HT-29 (cell line): ENCODE measurements at places on chromosomes 2 and 18. TPM values are rescaled to one million over a fixed set of nuclear protein-coding genes. Genes with fewer than 3 reads are reported as not detected.

- DNase-seq: no peak
Measured at GRCh38 chr18:55534547-55534946, 53.4 kb downstream of the TCF4 start.

- DNase-seq: peak; percentile 6
Measured at GRCh38 chr2:37589298-37589697, 82.1 kb downstream of the CDC42EP3 start.

Gene ACVR1C
- 0.03 TPM in 2 replicates for total RNA-seq

DNA sequence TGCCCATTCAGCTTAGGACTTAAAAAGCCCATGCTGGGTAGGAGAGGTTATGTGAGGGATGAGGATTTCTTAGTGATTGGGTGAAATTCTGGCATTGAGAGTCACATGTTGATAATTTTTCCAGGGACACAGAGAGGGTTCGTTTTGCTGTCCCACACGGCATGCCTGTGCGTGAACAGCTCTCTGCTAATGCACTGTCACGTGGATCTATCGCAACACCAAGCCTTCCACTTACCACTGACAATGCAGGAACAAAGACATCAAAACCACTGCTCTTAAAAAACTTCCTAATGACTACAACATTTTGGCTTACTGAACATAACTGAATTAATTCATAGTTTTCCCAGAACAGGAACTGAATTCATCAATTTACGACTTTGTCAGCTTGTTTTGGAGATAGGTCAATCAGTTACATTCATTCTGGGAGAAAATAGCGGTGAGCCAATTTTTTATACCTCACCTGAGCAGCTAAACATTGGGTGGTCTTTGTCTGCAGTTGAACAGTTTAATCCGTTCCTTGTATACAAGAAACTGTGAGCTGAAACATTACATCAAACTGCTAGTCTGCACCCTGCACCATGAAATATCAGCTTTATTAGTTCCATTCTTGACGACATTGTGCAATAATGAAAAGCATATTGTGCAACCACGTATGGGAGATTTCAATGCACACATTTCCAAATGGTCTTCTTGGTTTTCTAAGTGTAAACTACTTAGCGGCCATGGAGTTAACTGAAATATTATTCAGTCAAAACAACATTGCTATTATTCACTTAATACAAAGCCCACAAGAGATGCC, 127.1 kb downstream of the LPIN1 start:
- no peak for DNase-seq

DNA sequence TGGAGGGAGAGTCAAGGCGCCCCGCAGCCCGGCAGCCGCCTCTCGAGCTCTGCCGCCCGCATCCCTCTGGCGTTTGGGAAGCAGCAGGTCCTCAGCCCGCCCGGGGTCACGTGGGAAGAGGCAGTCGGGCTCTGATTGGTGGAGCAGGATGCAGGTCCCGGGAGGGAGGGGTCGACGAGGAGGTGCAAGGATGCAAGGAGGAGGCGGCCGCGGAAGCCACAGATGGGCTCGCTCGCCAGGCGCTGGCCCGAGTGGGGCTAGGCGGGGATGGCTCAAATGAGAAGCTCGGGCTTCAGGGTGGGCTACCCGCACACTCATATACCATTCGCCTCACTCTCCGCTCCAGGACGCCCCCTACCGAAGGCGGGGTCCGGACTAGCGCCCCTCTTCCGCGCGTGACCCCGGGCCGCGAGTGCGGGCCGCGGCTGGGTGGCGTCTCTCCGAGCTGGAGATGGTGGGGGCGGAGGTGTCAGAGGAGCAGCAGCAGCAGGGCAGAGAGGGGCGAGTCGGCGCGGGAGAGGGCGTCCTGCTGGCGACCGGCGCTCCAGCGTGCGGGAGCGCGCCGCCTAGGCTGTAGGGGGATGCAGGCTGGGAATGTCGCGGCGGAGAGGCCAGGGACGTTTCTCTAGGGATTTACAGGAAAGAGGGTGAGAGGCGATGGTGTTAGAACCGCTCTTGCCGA, at the start of gene TMEFF2:
Gene TMEFF2 (minus strand): TSS at position 68 of the 682 bp plus-strand sequence. CDS start 409 bp downstream, outside the sequence.
- DNase-seq: no peak

Gene SPATA3
- total RNA-seq: not detected in 2 replicates

DNA sequence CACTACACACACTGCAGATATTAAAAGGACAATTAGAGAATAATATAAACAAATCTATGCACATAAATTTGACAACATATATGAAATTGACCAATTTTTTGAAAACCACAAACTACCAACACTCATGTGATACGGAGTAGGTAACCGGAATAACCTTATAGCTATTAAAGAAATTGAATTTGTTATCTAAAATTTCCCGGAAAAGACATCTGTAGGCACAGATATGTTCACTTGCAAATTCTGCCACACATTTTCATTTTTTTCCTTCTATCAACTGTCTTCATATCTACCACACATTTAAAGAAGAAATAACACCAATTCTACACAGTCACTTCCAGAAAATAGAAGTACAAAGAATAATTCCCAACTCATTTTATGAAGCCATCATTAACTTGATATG, 22.4 kb downstream of the NLRC4 start:
- no peak for DNase-seq
